Panc1 (cell line): ENCODE measurements at places on chromosomes 4 and X. TPM values are rescaled to one million over a fixed set of nuclear protein-coding genes. Genes with fewer than 3 reads are reported as not detected.

GRCh38 chrX:120000490-120001246, 57.1 kb upstream of the NKAP start:
- no peak for DNase-seq

- no peak for DNase-seq
These were observed 1.1 kb downstream of the ARHGAP36 start for GRCh38 chrX:131059246-131059645.

DNA sequence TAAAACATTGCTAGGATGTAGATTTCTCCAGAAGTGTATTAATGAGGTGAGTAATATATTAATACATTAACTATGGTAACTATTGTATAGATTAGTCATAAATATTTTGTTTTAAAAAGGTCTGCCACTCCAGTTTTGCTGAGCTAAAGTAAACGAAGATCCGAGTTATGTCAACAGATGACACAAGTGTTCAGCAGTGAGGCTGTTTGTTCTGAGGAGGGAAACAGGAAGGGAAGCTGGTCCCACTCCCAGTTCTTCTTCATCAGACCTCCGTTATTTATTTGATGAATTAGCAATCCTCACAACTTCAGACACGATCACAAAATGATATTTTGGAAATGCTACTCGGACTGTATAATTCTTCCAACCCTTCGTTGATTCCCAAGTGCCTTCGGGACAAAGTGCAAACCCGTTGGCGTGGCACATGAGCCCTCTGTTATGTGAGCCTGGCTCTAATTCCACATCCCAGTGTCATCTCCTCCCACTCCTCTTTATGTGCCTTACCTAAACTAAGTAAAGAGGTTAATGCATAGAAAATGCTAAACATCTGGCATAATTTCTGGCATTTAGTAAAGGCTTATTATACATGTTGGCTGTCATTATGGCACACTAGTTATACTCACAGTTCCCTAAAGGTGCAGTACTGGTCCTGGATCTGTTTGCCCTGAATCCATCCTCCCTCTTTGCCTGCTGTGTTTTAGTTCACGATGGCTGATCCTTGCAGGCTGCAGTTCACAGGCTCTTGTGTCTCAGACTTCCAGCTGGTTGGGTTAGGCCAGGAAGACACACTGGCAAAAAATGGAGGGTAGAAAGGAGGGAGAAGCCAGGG, 190.6 kb upstream of the LNX1 start:
- no peak for DNase-seq

GRCh38 chr4:62250100-62250499, 1050.0 kb downstream of the ADGRL3 start:
- no peak for DNase-seq

GRCh38 chr4:166435449-166435848, 562.4 kb downstream of the TLL1 start:
- DNase-seq = peak; percentile 1

- no peak for DNase-seq
These were observed 96.5 kb downstream of the PALLD start for GRCh38 chr4:168593399-168593798.

- no peak for DNase-seq
These were observed 6.0 kb downstream of the RASL11B start for GRCh38 chr4:52868133-52868532.

- no peak for DNase-seq
These were observed 563.1 kb downstream of the INPP4B start for GRCh38 chr4:142282870-142283431.

- DNase-seq = no peak
These were observed 37.1 kb downstream of the BRCC3 start for GRCh38 chrX:155108427-155108826.

- DNase-seq = no peak
These were observed 646 bp downstream of the ABCB7 start for GRCh38 chrX:75155447-75155826.

DNA sequence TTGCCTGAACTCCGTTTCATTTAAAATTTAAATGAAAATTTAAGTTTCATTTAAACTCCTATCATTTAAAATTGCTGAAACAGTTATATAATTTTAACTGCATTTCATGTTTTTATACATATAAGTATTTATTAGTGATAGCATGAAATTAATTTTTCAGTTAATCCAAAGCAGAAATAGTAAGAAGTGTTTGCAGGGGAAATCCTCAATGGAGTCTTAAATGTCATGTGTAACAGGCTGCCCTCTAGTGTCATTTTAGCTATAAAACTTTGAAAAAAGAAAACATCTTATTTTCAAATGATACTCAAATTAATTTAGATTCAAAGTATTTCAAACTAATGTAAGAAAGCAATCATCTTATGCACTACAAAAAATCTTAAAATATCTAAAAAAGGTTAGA, 27.2 kb downstream of the TAPT1 start:
- DNase-seq = no peak

DNA sequence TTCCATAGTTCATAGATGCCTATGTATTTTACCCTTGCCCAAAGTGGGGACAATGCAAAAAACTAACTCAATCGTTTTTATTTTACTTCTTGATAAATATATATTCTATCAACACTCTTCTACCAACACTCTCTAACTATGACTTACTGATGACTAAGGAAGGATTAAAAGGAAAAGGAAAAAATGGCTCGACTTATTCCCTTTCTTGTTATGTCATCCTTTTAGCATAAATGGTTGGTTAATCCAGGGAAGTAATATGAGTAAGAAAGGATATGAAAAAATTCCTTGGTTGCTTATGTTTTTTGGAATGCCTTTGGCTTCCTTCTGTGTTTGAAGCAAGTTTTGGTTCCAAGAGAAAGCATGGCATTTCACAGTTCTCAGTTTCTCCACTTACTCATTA, 1087.1 kb downstream of the C4orf33 start:
- DNase-seq = no peak

GRCh38 chr4:183906739-183907651, 1.9 kb downstream of the STOX2 start:
- no peak for DNase-seq

TMEM156 gene
- 5.8 TPM for total RNA-seq

CXCL13 gene
- total RNA-seq = not detected

S100P gene
- 2.3 TPM for total RNA-seq

STOX2 gene
- 10.6 TPM for total RNA-seq

SYN1 gene
- total RNA-seq = 1.0 TPM

CXCL8 gene
- total RNA-seq = 0.82 TPM

CCDC110 gene
- 0.05 TPM for total RNA-seq

ADAM29 gene
- not detected for total RNA-seq

FRMPD4 gene
- total RNA-seq = not detected

TMEM31 gene
- total RNA-seq = not detected
